ENCODE measurements at places on chromosomes 12 and 14.

GRCh38 chr12:18436170-18436569 is 174.9 kb downstream of the PIK3C2G start:
- DNase-seq: no peak

GRCh38 chr12:74801625-74802024 is 264.0 kb downstream of the ATXN7L3B start:
- DNase-seq: no peak

- DNase-seq: no peak
These were observed 897 bp upstream of the TBX3 start for GRCh38 chr12:114684870-114685273.

DNA sequence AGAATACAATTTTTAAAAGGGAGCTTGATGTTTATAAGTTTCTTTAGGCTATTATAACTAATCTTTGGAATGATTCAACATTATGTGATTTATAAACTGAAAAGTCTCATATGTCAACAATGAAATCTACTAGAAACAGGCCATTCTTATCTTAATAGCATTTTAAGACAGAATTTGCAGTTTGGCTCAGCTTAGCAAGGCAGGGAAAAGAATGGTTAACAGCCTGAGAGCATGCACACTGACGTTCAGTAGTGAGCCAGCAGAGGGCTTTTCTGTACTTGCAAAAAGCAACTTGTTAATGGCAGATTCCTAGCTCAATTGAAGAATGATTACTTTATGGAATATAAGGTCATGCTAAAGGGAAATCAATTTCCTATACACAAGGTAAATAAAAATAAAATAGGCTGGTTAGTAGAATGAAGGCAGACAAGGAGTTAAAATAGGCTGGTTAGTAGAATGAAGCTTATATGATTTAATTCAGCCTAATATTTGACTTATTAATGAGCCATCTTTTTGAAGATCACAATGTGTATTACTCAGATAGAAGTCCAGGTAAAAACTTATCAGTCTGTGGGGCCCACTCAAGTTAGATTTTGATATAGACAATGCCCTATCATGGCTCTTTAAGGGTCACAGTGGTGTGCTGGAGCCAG is 95.9 kb downstream of the OTOGL start:
- no peak for DNase-seq

GRCh38 chr14:99041141-99041819 is 230.7 kb downstream of the BCL11B start:
- no peak for DNase-seq

GRCh38 chr12:117820216-117820907 is 148.4 kb downstream of the KSR2 start:
- no peak for DNase-seq

GRCh38 chr12:120892265-120892664 is 11.9 kb downstream of the SPPL3 start:
- no peak for DNase-seq

GRCh38 chr14:90382491-90383125 is 14.2 kb upstream of the CALM1 start:
- DNase-seq: peak; percentile 49

DNA sequence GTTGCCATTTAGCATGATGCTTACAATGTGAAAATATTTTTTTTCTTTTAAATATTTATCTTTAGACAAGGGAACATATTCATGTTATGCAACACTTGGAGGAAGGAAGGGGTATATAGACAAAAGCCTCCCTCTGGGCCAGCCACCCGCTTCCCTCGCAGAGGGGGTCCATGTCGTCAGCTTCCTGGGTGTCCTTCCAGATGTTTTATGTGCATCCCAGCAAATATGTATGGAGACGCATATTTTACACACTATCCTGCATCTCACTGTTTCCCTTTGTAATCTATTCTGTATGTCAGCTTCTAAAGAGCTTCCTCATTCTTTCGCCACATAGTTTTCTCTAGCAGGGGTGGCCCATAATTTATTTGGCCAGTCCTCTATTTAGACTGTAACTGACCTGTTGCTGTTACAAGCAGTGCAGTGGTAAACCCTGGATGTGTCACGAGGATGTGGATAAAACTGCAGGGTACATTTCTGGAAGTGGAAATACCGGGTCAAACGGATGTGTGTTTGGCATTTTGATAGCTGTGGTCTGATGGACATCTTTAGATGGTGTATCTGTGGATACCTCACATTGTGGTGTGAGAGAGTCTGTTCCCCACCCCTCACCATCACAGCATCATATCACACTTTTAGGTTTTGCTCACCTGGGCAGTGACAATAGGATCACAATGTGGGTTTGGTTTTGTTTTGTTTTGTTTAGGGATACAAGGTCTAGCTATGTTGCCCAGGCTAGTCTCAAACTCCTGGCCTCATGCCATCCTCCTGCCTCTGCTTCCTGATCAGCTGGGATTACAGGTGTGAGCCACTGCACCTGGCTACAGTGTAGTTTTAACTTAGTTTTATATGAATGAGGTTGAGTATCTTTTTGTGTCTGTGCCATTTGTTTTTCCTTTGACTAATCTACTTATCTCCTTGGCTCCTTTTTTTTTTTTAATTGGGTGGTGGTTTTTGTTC is 31.6 kb downstream of the FAM222A start:
- DNase-seq: no peak
